HAP-1 (cell line): ENCODE measurements at places on chromosomes 5 and 9.
A peak's percentile ranks its signal among the peaks of the same experiment; 100 is the strongest.

DNA sequence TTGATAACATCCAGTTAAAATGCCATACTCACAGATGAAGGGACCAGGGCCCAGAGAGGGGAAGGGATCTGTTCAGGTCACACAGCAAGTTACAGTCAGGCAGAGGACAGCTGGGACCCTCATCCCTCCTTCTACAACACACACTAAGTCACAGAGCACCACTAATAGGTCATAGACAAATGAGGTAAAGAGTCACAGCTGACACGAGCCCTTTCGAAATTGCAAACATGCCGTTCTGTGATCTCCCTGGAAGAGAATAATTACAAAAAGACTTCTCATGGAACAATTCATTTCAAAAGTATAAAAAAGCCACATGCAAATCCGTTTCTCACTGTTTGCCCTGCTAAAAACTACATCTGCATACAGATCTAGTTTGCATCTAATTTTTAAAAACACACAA is 15.5 kb downstream of the IGFBPL1 start:
- no peak for DNase-seq

DNA sequence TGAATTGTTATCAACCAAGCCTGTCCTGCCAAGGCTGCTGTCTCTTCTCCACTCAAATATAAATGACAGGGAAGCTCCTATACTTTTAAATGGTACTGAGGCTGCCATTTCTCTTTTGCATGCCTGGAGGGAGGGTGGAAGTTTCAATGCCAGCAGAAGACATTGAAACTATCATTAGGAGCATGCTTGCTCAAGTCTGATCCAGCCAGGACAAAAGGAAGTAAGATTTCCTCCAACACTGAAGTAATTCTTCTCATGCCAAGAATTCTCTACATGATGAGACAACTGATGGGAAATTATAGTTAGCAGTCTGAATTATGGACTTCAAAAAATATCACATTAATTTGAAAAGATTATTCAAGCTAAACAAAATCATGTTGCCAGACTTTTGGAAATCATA is 5.4 kb downstream of the SPINK6 start:
- DNase-seq, result no peak

DNA sequence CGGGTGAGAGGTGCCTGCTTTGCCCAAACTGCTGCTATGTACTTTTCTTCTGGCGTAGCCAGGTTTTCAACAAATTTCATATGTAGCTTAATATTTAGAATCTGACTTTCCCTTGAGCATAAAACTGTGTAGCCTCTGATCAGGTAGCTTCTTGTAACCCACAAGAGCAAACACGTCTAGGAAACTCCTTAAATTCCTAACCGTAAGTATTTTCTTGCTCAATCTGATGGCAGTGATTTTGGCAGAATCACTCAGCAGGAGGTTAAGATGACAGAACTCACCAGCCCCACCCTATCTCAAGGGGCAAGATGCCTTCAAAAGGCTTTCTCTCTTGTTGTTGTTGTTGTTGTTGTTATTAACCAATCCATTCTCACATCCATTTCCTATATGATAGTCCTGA is 20.8 kb downstream of the CKMT2 start:
- DNase-seq, result no peak

- DNase-seq, result peak; percentile 85
Measured at GRCh38 chr9:126146254-126147145, 180.1 kb upstream of the MVB12B start.
